ENCODE measurements at places on chromosomes 3 and 15.

DNA sequence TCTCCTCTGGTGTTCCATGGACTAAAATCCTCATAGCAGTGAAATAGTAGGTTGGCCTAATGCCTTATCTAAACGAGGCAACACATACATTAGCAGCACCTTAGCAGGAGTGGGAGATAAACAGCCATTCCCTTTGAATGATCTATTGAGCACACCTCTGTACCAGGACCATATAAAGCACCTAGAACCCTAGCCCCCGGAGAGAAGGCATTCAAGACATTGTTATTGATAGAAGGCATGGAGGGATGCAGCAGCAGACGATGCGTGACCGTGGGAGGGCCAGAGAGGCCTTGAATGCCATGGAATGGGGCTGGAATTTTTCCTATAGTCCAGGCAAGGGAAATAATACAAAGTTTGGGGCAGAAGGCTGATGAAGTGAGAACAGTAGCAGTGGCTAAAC lies 6.6 kb upstream of the SEMA5B start:
- DNase-seq: no peak

DNA sequence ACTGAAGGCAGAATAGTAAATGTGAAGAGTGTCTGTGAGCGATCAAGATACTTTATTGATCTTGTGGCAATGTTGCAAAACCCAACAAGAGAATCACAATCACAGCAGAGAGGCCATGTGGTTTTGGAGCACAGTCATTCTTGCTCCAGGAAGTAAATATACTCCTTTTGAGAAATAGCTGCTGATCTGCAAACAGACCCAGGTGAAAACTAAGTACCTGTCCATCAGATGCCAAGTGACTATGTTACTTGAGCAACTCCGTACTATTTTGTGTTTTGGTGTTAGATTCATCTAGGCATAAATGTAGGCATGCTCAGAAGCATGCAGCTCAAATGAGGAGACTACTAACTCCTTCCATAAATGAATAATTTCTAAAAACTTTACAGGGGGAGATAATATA lies 627.9 kb downstream of the ZBBX start:
- no peak for DNase-seq

GRCh38 chr3:180749796-180750195 lies 70.5 kb upstream of the CCDC39 start:
- DNase-seq: no peak

DNA sequence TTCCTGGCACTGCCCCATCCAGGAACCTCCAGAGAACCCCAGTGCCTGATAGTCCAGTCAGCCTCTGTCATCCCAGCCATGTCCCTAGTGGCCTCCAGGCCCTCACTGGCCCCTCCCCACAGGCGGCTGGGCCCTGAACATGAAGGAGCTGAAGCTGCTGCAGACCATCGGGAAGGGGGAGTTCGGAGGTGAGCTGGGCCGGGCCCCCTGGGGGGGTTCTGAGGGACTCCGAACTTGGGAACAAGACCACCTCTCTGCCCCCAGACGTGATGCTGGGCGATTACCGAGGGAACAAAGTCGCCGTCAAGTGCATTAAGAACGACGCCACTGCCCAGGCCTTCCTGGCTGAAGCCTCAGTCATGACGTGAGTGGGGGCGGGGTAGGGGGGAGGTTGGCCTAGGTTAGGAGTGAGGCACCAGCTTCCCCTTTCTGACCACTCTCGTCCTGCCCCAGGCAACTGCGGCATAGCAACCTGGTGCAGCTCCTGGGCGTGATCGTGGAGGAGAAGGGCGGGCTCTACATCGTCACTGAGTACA lies 12.0 kb upstream of the LMAN1L start:
- no peak for DNase-seq

- no peak for DNase-seq
These were observed 151.9 kb upstream of the CMC1 start for GRCh38 chr3:28089527-28089897.

GRCh38 chr15:69862540-69862939 lies 235.2 kb downstream of the TLE3 start:
- no peak for DNase-seq

- no peak for DNase-seq
These were observed 521.7 kb downstream of the MAGI1 start for GRCh38 chr3:65516998-65517397.

DNA sequence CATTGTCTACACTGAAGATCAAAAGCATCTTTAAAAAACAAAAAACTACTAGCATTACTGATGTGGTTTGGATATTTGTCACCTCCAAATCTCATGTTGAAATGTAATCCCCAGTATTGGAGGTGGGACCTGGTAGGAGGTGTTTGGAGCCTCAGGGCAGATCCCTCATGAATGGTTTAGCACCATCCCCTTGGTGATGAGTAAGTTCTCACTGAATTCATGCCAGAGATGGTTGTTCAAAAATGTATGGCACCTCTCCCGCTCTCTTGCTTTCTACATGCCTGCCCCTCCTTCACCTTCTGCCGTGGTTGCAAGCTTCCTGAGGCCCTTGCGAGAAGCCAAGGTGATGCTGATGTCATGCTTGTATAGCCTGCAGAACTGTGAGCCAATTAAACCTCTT lies 136.6 kb upstream of the FHIT start:
- DNase-seq: no peak

DNA sequence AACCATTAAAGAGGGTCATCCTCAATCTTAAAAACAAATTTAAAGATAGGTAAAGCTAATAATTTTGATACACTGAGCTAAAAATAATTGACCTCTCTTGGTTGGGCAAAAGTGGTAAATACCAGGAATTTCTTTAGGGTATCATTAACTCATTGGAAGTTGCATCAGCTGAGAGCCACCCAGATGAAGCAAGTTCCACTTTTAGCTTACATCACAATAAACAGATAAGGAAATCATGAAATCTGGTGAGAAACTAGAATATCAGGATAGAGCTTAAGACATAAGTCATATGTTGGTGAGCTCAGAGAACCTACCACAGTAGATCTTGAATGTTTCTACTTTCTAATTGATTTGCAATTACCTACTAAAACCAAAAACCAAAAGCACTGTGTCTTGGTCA lies 97.4 kb upstream of the SLC2A2 start:
- no peak for DNase-seq

GRCh38 chr15:37041042-37041441 lies 59.3 kb downstream of the MEIS2 start:
- DNase-seq: no peak

GRCh38 chr3:108485146-108485545 lies 25.2 kb downstream of the MYH15 start:
- no peak for DNase-seq

- DNase-seq: peak; percentile 90
These were observed 21.3 kb downstream of the EFCC1 start for GRCh38 chr3:129022114-129023007.

GRCh38 chr3:64945171-64945729 lies 257.4 kb upstream of the ADAMTS9 start:
- DNase-seq: peak; percentile 15

GRCh38 chr3:78221796-78222195 lies 1181.9 kb downstream of the ROBO2 start:
- DNase-seq: no peak

GRCh38 chr3:111542611-111543300 lies 759 bp downstream of the CD96 start:
- DNase-seq: no peak

DNA sequence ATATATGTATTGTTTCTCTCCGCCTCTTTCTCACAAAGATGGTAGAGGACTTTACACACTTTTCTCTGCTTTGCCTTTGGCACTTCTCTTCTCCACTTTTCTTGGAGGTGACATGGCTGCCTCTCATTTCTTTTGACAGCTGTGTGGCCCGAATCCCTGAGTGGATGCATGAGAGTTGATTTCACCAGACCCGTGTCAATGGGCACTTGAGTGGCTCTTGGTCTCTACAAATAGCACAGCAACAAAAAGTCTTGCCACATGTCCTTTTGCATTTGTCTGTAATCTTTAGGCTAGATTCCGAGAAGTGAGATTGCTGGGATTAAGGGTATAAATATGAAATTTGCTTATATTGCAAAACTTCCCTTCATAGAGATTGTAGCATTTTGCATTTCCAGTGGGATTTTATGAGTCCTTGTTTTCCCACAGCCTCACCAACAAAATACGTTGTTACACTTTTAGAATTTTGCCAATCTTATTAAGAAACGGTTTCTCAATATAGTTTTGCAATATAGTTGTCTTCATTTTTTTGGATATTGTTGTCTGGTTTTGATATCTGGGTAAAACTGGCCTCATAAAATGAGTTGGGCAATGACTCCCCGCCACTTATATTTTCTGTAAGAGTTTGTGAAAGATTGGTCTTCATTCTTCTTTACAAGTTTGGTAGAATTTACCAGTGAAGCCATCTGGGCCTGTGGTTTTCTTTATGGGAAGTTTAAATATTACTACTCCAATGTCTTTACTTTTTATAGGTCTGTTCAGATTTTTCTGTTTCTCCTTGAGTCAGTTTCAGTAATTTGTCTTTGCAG lies 5.2 kb upstream of the TRPM1 start:
- no peak for DNase-seq

DNA sequence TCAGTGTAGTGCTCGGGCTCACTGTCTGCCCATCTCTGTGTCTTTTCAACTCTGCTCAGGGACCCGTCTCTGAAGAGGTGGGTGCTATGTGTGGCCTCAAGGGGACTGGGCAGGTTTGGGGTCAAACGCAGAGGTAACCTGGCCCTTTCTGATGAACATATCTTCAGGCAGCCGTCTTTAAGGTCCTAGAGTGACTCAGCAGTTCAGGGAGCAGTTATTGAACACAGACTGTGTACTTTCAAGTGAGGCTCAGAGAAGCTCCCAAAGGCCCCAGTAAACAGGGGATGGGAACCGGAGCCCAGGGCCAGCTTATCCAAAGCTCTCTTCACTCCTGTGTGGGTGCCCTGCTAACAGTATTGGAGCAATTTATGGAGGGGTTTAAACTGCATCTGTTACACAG lies 73.1 kb downstream of the WDR76 start:
- DNase-seq: no peak

GRCh38 chr3:4678320-4678719 lies 185.2 kb downstream of the ITPR1 start:
- DNase-seq: no peak

- DNase-seq: no peak
These were observed 7.7 kb downstream of the CRABP1 start for GRCh38 chr15:78347586-78348543.

GRCh38 chr15:32134842-32135241 lies 104.5 kb downstream of the CHRNA7 start:
- no peak for DNase-seq

DNA sequence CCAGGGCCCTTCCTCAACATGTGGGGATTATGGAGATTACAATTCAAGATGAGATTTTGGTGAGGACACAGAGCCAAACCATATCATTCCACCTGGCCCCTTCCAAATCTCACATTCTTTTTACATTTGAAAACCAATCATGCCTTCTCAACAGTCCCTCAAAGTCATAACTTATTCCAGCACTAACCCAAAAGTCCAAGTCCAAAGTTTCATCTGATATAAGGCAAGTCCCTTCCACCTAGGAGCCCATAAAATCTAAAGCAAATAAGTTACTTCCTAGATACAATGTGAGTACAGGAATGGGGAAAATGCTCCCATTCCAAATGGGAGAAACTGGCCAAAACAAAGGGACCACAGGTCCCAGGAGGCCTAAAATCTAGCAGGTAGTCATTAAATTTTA lies 309.5 kb upstream of the SLITRK3 start:
- DNase-seq: no peak

GRCh38 chr15:25436707-25437106 lies 2.1 kb downstream of the UBE3A start:
- no peak for DNase-seq

DNA sequence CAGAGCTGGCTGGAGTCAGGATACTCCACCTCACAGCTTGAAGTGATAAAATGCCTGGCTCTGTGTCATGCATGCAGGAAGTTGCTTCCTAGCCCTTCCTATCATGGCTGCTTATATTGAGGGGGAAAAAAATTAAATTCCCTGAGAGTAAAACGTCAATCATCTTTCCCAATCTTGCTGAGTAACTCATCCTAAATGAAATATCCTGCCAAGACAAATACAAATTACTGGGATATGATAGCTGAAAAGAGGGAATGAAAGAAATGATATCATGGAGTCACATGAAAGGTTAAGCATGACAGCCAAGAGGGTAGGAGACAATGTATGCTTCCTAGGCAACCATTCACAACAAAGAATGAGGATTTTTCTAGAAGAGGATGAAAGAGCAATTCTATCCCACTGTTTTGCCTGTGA lies 110.6 kb downstream of the ABI3BP start:
- DNase-seq: no peak

DNA sequence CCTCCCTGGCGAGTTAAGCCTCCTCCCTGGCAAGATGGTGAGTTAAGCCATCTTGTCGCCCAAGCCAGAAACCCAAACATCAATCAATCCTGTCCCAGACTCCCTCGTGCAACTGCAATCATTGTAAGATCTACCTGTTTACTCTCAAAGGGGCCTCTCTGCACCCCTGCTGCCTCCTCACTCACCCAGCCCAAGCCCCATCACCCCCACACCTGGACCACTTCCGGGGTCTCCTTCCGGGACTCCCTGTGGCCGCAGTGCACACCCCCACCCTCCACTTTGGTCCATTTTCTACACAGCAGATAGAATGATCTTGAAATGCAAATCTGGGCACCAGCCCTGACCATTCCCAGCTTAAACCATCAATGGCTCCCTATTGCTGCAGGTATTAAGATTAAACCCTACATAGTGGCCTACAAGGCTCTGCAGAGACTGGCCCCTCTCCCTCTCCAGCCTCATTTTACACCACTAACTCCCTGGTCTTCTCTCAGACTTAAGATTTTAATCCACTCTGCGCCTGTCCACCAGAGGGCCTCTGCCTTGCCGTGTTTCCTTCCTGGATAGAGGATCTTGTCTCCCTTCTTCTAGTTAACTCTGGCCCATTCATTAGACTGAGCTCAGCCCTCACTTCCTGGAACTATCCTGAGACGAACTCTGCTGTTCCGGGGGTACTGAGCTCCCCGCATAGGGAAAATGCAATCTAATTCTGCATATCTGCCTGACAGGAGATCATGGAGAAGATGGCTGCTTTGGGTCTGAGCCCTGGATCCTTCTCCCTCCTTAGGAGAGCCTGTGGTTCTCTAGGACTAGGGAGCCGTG lies 41.9 kb upstream of the SLC6A1 start:
- no peak for DNase-seq

- no peak for DNase-seq
These were observed 47.3 kb downstream of the PLSCR2 start for GRCh38 chr3:146421819-146422759.

DNA sequence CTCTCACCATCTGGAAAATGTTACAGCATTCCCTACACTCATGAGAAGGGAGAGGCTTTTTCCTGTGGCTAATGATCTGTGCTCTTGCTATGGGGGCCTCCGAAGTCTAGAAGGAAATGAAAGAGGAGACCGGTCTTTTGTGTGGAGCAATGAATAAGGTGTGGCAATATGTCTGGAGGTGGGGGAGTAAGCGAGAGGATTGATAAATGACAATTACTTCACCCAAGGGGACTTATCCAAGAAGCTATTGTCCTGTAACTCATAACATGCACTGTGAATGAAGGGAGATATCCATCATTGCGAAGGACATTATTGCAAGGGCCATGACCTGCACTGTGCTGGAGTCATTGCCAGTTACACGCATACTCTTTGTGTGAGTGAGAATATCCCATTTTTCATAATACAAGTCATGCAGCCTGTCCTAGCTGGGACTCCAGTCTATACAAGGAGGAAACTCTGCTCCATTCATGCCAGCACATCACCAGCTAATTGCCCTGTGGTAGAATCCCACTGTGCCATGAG lies 37.7 kb upstream of the SYNPR start:
- no peak for DNase-seq

Data from heart left ventricle (tissue), 16 donors.